ENCODE measurements at places on chromosomes 12 and 14. TPM values are rescaled to one million over a fixed set of nuclear protein-coding genes. Genes with fewer than 3 reads are reported as not detected.

- no peak for DNase-seq
Observed at GRCh38 chr12:120979862-120980696, 1.7 kb downstream of the HNF1A start.

- DNase-seq: no peak
Observed at GRCh38 chr14:94474581-94475031, 1.4 kb downstream of the SERPINA9 start.

DNA sequence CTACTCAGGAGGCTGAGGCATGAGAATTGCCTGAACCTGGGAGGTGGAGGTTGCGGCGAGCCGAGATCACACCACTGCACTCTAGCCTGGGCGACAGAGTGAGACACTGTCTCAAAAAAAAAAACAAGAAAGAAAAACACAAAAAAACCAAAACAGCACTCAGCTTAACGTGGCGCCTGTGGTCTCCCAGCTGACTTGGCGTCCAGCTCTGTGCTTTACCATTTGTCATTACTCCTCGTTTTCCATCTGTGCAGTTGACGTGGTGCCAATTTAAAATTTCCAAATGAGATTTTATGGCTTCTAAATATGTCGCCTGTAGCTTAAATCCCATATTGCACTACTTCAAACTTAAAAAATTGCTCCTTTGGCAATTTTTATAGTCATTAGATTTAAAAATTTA lies 2.0 kb downstream of the MGP start:
- DNase-seq: no peak

- DNase-seq: no peak
Observed at GRCh38 chr14:47302121-47302520, 373.3 kb downstream of the MDGA2 start.

- DNase-seq: no peak
Observed at GRCh38 chr12:15720295-15720694, 68.9 kb downstream of the EPS8 start.

GRCh38 chr12:6277982-6278438 lies 32.5 kb upstream of the PLEKHG6 start:
- no peak for DNase-seq

DNA sequence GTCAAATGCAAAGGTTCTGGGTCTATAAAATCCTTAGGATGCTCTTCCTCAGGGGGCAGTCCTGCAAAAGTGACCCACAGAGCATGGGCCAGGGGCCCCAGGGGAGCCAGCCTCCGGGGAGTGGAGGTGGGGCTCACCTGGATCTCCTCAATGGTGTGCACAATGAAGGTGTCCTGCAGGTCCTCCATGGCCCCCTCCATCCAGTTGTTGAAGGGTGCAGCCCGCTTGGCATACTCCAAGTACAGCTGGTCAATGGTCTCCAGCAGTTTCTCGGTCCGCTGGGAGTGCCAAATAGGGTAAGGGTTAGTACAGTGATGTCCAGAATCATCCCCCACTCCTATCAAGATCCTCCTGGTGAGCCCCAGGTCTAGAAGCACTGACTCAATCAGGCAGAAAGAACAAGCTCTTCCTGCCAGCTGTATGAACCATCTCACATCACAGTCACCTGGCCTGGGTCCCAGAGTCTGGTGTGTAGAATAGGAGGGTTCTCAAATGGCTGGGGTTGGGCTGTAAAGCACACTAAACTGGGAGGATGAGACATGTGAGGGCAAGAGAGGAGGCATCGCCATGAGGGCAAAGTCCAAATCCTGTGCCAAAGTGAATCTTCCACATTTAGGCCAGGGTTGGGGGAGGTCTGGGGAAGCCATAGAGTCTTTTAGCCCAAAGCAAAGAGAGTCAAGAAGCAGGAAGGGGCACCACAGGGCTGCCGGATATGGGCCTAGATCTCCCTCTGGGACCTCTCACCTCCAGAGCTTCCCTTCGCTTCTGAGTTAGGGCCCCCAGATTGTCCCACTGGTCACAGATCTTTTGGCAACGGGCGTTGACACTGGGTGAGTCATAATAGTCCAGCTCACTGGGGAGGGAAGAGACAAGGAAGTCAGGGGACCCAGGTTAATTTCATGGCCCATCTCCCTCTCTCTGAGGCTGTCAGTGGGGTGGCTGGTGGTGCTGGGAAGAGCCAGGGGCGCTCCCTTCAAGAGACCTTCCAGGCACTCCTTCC lies 91.5 kb upstream of the ZFP36L1 start:
- no peak for DNase-seq

DNA sequence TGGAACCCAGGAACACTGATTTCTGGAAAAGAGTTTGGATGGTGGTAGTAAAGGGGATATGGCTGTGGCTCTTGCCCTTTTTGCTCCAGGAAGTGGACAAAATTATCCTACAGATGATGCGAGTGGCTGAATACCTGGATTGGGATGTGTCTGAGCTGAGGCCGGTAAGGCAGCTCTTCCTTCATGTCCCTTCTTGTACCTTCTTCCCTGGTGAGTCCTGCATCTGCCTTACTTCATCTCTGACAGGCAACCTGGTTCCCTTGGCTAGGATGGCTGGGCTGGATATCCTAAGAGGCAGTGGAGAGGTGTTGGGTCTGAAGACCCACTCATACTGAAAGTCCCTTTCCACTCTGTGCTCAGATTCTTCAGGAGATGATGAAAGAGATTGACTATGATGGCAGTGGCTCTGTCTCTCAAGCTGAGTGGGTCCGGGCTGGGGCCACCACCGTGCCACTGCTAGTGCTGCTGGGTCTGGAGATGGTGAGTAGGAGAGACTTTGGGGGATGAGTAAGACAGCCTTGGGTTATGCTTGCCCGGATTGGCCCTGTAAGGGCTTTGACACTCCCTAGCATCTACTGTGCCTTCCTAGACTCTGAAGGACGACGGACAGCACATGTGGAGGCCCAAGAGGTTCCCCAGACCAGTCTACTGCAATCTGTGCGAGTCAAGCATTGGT lies 8.0 kb downstream of the DGKA start:
- no peak for DNase-seq

DNA sequence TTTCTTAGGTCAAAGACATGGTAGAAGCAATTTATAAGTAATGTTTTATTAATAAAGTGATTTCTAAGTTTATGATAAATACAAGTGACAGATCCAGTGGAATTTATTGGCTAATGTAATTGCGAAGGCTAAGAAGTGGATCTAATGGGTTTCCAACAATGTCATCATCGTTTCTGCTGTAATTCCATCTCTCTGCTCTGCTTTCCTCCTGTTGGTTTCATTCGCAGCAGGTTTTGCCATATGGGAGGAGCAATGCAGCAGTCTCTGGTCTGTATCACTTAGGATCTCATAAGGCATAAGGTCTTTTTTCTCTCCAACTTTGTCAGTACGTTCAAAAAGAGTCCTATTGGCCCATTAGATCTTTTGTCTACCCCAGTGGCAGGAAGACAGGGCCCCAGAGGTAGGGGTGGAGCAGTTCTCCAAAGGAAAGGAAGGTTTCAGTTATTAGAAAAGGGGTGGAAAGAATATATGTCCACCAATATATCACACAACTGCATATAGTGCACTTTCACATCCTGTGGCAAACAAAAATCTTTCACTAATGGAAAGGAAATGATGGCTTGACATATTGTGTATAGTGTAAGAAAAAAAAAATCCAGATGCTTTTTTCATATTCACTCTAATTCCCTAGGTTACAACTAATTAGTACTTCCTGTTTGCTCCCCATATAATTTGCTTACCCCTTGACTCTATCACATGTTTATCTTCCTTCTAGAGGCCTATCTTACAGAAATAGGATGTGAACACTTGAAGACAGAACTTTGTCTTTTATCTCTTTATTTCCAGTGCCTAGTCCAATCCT lies 451.3 kb downstream of the ZFP36L1 start:
- no peak for DNase-seq

DNA sequence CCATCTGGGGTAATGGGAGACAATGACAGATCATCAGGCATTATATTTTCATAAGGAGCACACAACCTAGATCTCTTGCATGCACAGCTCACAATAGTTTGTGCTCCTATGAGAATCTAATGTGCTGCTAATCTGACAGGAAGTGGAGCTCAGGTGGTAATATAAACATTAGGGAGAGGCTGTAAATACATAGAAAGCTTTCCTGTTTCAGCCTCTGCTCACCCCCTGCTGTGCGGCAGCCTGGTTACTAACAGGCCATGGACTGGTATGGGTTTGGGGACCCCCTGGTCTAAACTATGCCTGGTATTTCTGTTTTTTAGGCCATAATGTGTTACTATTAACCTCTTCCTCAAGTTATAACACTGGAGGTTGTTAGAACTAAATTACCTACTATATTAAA lies 1373.7 kb downstream of the LRFN5 start:
- DNase-seq: no peak

- DNase-seq: no peak
Observed at GRCh38 chr12:89477633-89478279, 46.8 kb downstream of the GALNT4 start.

DNA sequence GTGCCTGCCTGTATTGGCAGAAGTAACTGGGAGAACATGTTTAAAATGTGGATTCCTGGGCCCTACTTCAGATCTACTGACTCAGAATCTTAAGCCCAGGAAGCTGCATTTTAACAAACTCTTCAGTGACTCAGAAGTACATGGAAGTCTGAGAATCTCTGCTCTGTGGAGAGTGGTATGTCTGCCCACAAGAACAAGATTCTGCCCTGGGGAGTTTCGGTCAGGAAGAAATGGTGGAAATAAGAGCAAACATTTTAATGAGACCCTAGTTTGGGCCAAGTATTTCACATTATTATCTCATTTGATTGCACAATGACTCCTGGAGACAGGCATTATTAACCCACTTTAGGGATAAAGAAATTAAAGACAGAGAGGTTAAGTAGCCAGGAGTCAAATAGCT lies 8.2 kb downstream of the ALDH1L2 start:
- DNase-seq: no peak

The YLPM1 gene
- 30.1 TPM for total RNA-seq

The KLRC3 gene
- not detected for total RNA-seq

The MYO1A gene
- total RNA-seq: not detected

The SERPINA1 gene
- total RNA-seq: 0.87 TPM

The GPD1 gene
- total RNA-seq: 2.6 TPM
